ENCODE measurements at places on chromosomes 3 and 15. TPM values are rescaled to one million over a fixed set of nuclear protein-coding genes. Genes with fewer than 3 reads are reported as not detected.

APOD gene
- total RNA-seq = 1.2 TPM

TMEM42 gene
- 10.8 TPM for total RNA-seq

TNK2 gene
- total RNA-seq = 20.8 TPM

GOLGA8R gene
- 0.34 TPM for total RNA-seq

NOX5 gene
- 0.41 TPM for total RNA-seq

CTDSPL gene
- total RNA-seq = 10.2 TPM

ITPR1 gene
- total RNA-seq = 4.9 TPM

TRMT10C gene
- 33.3 TPM for total RNA-seq

RPP25 gene
- 28.7 TPM for total RNA-seq

BNIP2 gene
- 63.9 TPM for total RNA-seq

CYP19A1 gene
- 0.15 TPM for total RNA-seq

NRROS gene
- total RNA-seq = not detected

FANCD2 gene
- total RNA-seq = 20.6 TPM

ANKRD34C gene
- not detected for total RNA-seq

GPR27 gene
- 2.5 TPM for total RNA-seq

SCN11A gene
- not detected for total RNA-seq

ACKR4 gene
- total RNA-seq = not detected

FHIT gene
- 0.64 TPM for total RNA-seq

MCF2L2 gene
- 0.75 TPM for total RNA-seq

CSPG5 gene
- 1.1 TPM for total RNA-seq

TMEM44 gene
- total RNA-seq = 8.7 TPM

DBR1 gene
- total RNA-seq = 10.7 TPM

CDHR4 gene
- total RNA-seq = 0.23 TPM

ALS2CL gene
- total RNA-seq = 9.5 TPM

FEZF2 gene
- not detected for total RNA-seq

VPS33B gene
- 26.6 TPM for total RNA-seq
